ENCODE measurements at places on chromosomes 2 and 18. TPM values are rescaled to one million over a fixed set of nuclear protein-coding genes. Genes with fewer than 3 reads are reported as not detected.

Gene ANKRD53
- polyA plus RNA-seq: 0.35 TPM

Gene GPBAR1
- 0.29 TPM for polyA plus RNA-seq

Gene ANTXR1
- 5.0 TPM for polyA plus RNA-seq

Gene NMUR1
- polyA plus RNA-seq: 0.47 TPM

Gene SNRNP200
- polyA plus RNA-seq: 52.5 TPM

Gene SNORC
- polyA plus RNA-seq: 1.0 TPM

All from esophagus (tissue), 2 donors.